Pancreas (tissue), 10 donors: ENCODE measurements at places on chromosomes 4 and X. TPM values are rescaled to one million over a fixed set of nuclear protein-coding genes. Genes with fewer than 3 reads are reported as not detected.

DNA sequence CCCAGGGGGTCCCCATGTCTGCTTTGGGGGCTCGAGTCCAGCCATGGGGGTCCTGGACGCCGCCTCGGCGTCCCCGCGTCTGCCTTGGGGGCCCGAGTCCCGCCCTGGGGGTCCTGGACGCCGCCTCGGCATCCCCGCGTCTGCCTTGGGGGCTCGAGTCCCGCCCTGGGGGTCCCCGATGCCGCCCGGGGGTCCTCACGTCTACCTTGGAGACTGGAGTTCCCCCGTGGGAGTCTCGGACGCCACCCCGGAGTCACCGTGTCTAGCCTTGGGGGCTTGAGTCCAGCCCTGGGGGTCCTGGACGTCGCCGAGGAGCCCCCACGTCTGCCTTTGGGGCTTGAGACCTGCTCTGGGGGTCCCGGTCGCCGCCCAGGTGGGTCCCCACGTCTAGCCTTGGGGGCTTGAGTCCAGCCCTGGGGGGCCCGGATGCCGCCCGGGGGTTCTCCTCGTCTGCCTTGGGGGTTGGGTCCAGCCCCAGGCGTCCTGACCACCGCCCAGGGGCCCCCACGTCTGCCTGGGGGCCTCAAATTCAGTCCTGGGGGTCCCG is 1.1 kb upstream of the GTPBP6 start:
- no peaks in the 10 kb centered on the region for H3K36me3 ChIP-seq
- peak overlapping the region; percentile 97 for H3K4me3 ChIP-seq
- H3K4me1 ChIP-seq: no peaks in the 10 kb centered on the region
- no peaks in the 10 kb centered on the region for H3K27me3 ChIP-seq
- no peak overlapping the region for H3K27ac ChIP-seq
- DNase-seq: peak; percentile 71

- no peak for DNase-seq
- H3K27me3 ChIP-seq: no peaks in the 10 kb centered on the region
- no peak overlapping the region for H3K27ac ChIP-seq
- no peaks in the 10 kb centered on the region for H3K36me3 ChIP-seq
- H3K4me3 ChIP-seq: no peak overlapping the region
- no peaks in the 10 kb centered on the region for H3K4me1 ChIP-seq
Measured at GRCh38 chrX:13605611-13606010, 36.2 kb downstream of the EGFL6 start.

GRCh38 chrX:106599411-106599810 is 12.4 kb upstream of the RADX start:
- no peaks in the 10 kb centered on the region for H3K4me1 ChIP-seq
- no peak overlapping the region for H3K4me3 ChIP-seq
- H3K36me3 ChIP-seq: no peaks in the 10 kb centered on the region
- DNase-seq: no peak
- H3K27ac ChIP-seq: no peak overlapping the region

- H3K4me3 ChIP-seq: no peak overlapping the region
- no peaks in the 10 kb centered on the region for H3K4me1 ChIP-seq
- no peak for DNase-seq
- no peaks in the 10 kb centered on the region for H3K27me3 ChIP-seq
Measured at GRCh38 chr4:177371461-177371860, 61.8 kb downstream of the NEIL3 start.

GRCh38 chr4:30783751-30784150 is 63.6 kb downstream of the PCDH7 start:
- no peaks in the 10 kb centered on the region for H3K4me1 ChIP-seq
- H3K27me3 ChIP-seq: no peaks in the 10 kb centered on the region
- H3K36me3 ChIP-seq: no peaks in the 10 kb centered on the region

DNA sequence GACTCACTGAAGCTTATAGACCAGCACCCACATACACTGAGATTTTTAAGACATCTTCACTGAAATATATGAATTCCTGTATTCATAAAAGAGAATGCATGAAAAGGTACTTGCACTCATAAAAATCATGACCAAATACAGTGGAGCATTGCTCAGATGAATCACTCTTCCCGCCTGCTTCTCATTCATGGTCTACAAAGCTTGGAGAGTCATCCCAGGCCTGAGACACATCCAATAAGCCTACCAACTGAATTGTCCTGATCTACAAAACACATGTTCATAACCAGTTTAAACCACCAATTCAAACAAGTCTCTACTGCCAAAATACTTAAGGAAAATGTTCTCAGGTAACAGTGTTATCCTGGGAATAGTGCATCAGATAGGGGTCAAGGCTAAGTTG is 38.1 kb downstream of the PROM1 start:
- no peaks in the 10 kb centered on the region for H3K4me1 ChIP-seq
- H3K36me3 ChIP-seq: no peaks in the 10 kb centered on the region
- H3K4me3 ChIP-seq: no peak overlapping the region
- no peak overlapping the region for H3K27ac ChIP-seq
- H3K27me3 ChIP-seq: no peaks in the 10 kb centered on the region

DNA sequence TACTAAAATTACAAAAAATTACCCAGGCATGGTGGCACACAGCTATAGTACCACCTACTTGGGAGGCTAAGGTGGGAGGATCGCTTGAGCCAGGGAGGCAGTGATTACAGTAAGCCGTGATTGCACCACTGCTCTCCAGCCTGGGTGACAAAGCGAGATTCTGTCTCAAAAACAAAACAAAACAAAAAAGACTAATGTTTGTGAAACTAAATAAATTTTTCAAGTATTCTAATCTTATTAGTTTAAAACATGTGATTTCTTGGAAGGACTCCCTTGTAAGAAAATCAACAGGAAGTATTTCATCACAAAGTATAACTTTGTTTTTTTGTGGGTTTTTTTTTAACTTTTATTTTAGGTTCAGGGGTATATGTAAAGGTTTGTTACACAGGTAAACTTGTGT is 89.6 kb downstream of the EGF start:
- H3K4me3 ChIP-seq: no peak overlapping the region
- H3K36me3 ChIP-seq: no peaks in the 10 kb centered on the region
- DNase-seq: no peak
- H3K4me1 ChIP-seq: no peaks in the 10 kb centered on the region
- no peak overlapping the region for H3K27ac ChIP-seq

DNA sequence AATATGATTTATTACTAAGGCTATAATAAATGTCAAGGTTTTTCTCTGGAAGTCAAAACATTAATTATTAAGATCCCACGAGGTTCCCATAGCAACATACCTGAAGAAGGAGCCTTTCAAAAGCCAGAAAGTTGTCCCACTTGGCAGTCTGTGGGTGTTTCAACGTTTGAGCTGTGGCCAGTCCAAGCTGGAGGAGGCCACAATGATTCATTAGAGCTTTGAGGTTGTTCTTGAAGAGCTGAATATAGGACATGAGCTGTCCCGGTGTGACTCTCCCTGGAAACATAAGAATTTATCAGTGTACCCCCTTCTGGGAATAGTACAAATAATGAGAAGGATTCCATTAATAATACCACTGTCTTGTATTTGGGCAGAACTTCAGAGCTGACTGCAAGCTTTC is 92.1 kb downstream of the SCFD2 start:
- H3K27ac ChIP-seq: no peak overlapping the region
- H3K27me3 ChIP-seq: no peaks in the 10 kb centered on the region
- no peaks in the 10 kb centered on the region for H3K4me1 ChIP-seq
- no peaks in the 10 kb centered on the region for H3K36me3 ChIP-seq
- H3K4me3 ChIP-seq: no peak overlapping the region

- H3K4me3 ChIP-seq: no peak overlapping the region
- H3K27me3 ChIP-seq: no peaks in the 10 kb centered on the region
Measured at GRCh38 chrX:545452-545885, 85.1 kb upstream of the SHOX start.

DNA sequence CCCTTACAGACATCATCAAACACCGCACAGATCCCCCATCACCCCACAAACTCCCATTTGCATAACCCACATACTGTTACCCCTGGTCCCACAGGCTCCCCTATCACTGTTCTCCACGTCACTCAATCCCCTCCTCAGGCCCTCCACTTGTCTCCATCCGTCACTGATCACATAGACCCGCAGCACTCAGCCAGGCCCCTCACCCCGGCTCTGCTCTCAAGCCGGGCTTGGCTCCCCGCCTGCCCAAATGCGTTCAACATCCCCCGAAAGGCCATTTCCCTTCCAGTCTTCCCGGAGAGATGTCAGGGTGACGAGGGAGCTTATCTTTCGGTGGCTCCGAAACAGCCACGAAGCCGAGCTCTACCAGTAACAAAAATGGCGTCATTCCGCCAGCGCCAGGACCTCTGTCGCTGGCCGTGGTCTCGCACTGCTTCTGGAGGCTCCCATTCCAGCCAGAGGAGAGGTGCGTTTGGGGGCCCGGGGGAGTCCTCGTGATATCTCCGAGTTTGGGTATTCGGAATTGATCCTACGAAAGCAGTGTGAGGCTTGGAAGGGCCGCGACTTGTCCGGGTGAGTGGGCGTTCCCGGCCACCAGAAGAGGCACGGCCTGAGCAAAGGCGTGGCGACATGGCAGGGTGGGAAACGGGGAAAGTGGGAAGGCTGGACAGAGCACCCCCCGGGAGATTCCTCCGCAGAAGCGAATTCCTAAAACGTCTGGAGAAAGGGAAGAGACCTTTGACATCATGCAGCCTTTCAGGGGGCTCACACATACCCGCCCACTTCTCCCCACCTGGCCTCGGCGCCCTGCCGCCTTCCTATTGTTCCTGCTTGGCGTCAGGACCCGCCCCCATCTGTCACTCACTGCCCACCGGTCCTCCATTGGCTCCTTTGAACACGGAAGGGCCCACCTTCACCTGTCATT is at the start of gene ZNF630:
TSS of gene ZNF630 (minus strand) at position 577 of the 922 bp plus-strand sequence. CDS start 4,754 bp downstream, outside the sequence.
- no peaks in the 10 kb centered on the region for H3K27me3 ChIP-seq
- H3K27ac ChIP-seq: peak within 1 kb of the TSS; percentile 59
- H3K4me3 ChIP-seq: peak within 1 kb of the TSS; percentile 40
- DNase-seq: peak; percentile 85
- no peaks in the 10 kb centered on the region for H3K36me3 ChIP-seq
- H3K4me1 ChIP-seq: no peaks in the 10 kb centered on the region

DNA sequence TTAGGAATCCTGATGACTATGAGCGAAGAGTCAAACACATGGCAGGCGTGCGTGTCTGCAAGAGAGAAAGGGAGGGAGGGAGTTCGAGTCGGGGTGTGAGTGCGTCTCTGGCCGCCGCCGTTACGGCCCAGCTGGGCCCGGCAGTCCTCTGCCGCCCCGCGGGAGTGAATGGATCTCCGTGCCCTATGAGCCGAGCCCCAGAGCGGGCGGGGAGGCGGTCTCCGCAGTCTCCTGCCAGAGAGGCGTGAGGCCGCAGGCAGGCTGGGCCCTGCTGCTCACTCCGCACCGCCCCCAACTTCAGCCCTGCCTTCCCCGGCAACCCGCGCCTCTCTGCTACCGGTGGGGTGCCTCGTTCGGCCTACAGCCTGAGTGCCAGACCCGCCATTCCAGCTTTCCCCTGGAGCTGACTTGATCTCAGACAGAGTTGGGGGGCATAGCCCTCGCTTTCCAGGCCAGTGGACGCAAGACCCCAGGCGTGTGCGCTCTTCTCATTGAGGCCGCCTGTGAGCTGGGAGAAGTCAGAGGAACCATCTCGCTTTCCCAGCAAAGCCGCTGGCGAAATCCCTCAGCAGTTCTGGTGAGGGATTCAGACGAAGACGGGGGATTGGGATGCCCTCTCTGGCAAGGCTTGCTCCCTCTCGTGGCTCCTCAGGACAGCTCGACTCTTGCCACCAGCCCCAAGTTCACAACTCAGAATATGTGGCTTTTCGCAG is 1.4 kb downstream of the SLC16A2 start:
- no peaks in the 10 kb centered on the region for H3K4me1 ChIP-seq
- no peaks in the 10 kb centered on the region for H3K36me3 ChIP-seq
- peak overlapping the region; percentile 27 for H3K27ac ChIP-seq
- H3K27me3 ChIP-seq: no peaks in the 10 kb centered on the region

GRCh38 chr4:86184216-86184900 is 175.5 kb downstream of the MAPK10 start:
- H3K27ac ChIP-seq: no peak overlapping the region
- no peaks in the 10 kb centered on the region for H3K4me1 ChIP-seq
- H3K4me3 ChIP-seq: no peak overlapping the region
- no peaks in the 10 kb centered on the region for H3K36me3 ChIP-seq
- no peak for DNase-seq

- no peak overlapping the region for H3K4me3 ChIP-seq
- H3K27ac ChIP-seq: no peak overlapping the region
- no peaks in the 10 kb centered on the region for H3K4me1 ChIP-seq
- H3K36me3 ChIP-seq: no peaks in the 10 kb centered on the region
- DNase-seq: no peak
Measured at GRCh38 chrX:17680732-17681413, 56.4 kb upstream of the SCML1 start.

DNA sequence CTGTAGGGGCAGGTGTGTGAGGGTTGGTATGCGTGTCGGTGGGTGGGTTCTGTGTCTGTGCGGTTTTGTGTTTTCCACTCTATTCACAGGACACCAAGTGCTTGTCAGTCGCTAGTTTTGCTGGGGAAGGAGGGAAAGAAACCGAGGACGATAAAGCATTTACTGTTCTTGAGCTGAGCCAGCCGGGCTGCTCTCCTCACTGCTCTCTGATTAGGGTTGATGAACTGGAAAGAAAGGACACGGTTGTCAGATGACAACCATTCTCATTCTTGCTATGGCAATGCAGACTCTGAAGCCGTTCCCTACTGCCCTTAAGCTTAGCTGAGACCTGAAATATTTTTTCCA is 832 bp downstream of the EGFL6 start:
- H3K27ac ChIP-seq: no peak overlapping the region
- no peak for DNase-seq
- H3K4me1 ChIP-seq: no peaks in the 10 kb centered on the region
- H3K4me3 ChIP-seq: no peak overlapping the region
- no peaks in the 10 kb centered on the region for H3K36me3 ChIP-seq
- H3K27me3 ChIP-seq: no peaks in the 10 kb centered on the region

- no peak overlapping the region for H3K27ac ChIP-seq
- no peaks in the 10 kb centered on the region for H3K27me3 ChIP-seq
- DNase-seq: no peak
- no peaks in the 10 kb centered on the region for H3K4me1 ChIP-seq
Measured at GRCh38 chr4:134935320-134935719, 733.7 kb upstream of the PABPC4L start.

GRCh38 chr4:180028682-180029081 is 2214.5 kb upstream of the TENM3 start:
- no peak overlapping the region for H3K27ac ChIP-seq
- DNase-seq: peak; percentile 12
- H3K4me1 ChIP-seq: no peaks in the 10 kb centered on the region
- H3K27me3 ChIP-seq: no peaks in the 10 kb centered on the region
- no peak overlapping the region for H3K4me3 ChIP-seq

- DNase-seq: no peak
- no peak overlapping the region for H3K4me3 ChIP-seq
- H3K36me3 ChIP-seq: no peaks in the 10 kb centered on the region
Measured at GRCh38 chrX:39967348-39967747, 130.4 kb downstream of the BCOR start.

The HMGN5 gene
- total RNA-seq: 2.2 TPM

The NXT2 gene
- total RNA-seq: 3.9 TPM

The TASL gene
- 3.0 TPM for total RNA-seq

The APLN gene
- not detected for total RNA-seq

The ANOS1 gene
- 0.12 TPM for total RNA-seq

The YTHDC1 gene
- total RNA-seq: 42.8 TPM
